CD4-positive, alpha-beta T cell (primary cell): ENCODE measurements at places on chromosomes 1 and 21.

DNA sequence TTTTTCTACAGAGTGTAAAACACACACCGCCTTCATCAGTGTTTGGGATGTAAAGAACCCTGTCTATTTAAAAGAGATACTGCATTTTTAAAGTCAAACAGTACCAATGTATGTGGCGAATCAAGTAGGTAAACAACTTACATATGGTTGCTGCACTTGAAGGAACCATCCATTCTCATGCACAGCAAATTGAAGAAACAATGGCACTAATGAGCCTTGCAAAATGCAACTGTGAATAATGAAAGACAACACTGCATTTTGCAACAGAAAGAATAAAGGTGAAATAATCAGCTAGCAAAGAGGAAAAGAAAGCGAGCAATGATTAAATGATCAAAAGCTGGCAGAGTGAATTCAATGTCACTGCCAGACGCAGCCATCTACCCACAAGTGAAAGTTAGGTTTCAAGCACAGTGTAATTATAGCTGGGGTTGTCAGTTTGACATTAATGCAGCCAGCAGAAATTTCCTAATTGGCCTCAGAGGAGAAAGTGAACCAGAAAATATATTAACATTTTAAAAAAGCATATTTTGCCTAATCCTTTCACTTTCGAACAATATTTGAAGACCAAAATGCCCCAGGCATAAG is 10.9 kb upstream of the BARHL2 start:
- no peak for DNase-seq

DNA sequence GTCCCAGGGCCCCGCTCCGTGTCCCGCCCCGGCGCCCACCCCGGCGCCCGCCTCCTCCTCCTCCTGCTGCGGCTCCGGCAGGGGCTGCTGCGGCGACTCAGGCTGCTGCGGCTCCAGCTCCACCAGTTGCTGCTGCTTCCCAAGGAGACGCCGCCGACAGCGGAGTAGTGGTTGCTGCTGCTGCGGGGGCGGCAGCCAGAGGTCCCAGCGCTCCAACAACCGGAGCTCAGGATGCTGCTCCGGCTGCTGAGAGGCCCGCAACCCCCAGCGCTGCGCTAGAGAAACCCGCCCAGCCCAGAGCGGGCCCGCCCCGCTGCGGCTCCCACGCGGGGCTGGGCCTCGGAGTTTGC is 1.1 kb downstream of the CRCT1 start:
- no peak for DNase-seq

- no peak for DNase-seq
Observed at GRCh38 chr1:154794608-154795007, 75.5 kb downstream of the KCNN3 start.

DNA sequence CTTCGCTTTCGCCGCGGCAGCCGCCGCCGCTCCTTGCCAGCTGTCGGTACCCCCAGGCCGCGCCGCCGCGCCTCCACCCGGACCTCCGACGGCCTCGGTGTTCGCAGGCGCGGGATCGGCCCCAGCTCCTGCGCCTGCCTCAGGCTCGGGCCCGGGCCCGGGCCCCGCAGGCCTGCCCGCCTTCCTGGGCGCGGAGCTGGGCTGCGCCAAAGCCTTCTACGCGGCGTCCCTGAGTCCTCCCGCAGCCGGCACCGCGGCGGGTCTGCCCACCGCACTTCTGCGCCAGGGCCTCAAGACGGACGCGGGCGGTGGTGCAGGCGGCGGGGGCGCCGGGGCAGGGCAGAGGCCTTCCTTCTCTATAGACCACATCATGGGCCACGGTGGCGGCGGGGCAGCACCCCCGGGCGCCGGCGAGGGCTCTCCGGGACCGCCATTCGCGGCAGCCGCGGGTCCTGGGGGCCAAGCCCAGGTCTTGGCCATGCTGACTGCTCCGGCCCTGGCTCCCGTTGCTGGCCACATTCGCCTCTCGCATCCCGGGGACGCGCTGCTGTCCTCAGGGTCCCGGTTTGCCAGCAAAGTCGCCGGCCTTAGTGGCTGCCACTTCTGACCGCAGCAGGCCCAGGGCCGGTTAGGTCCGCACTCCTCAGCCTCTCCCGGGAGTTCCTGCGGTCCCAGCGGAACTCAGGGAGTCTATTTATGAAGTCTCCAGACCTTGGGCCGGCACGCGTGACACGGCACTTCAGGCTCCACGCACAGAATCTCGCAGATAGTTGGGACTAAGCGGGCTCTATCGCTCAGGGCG is 1.4 kb downstream of the FOXD2 start:
- DNase-seq = no peak

- DNase-seq = no peak
Observed at GRCh38 chr1:94169126-94169525, 48.2 kb upstream of the ABCA4 start.
